ENCODE measurements at places on chromosomes 2 and 18.

- no peak for DNase-seq
These were observed 85.4 kb downstream of the MBD5 start for GRCh38 chr2:148106331-148106730.

DNA sequence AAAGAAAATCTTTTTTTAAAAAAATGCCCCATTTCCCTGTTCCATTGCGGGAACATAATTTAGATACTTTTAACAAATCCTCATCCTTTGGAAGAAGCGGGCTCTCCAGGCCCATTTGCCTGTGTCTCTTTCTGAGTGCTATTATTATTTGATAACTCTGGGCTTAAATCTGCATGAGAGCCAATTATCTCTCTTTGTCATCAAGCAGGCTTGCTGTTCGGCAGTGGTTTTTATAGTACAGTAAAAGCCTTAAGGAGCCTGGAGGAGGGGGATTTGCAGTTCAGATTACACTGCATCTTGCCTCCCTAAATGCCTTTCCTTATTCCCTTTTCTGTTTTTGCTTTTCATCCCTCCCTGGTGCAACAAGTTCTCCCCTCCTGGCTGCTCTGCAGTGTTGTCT lies 50.6 kb downstream of the CELF4 start:
- no peak for DNase-seq

GRCh38 chr2:147398996-147399395 lies 445.8 kb upstream of the ACVR2A start:
- DNase-seq = no peak

- DNase-seq = no peak
These were observed 42.2 kb downstream of the LBH start for GRCh38 chr2:30273574-30273929.

- no peak for DNase-seq
These were observed 353.9 kb downstream of the PID1 start for GRCh38 chr2:228917220-228917619.

Measured in HepG2 (cell line).